Mesenteric fat pad (tissue), 1 donor: ENCODE measurements at places on chromosomes 1 and 21. TPM values are rescaled to one million over a fixed set of nuclear protein-coding genes. Genes with fewer than 3 reads are reported as not detected.

The RHD gene
- not detected for total RNA-seq

The SIM2 gene
- total RNA-seq = not detected

The LRRC39 gene
- total RNA-seq = 1.0 TPM

The ESPN gene
- total RNA-seq = 0.80 TPM

The SERPINC1 gene
- total RNA-seq = not detected

The CELA3B gene
- total RNA-seq = 0.90 TPM

The CD1C gene
- total RNA-seq = not detected

The SH2D2A gene
- 4.7 TPM for total RNA-seq

The KDF1 gene
- not detected for total RNA-seq

The CLCC1 gene
- 28.9 TPM for total RNA-seq

The GBP3 gene
- total RNA-seq = 10.3 TPM

The PGLYRP3 gene
- not detected for total RNA-seq

The GPR52 gene
- total RNA-seq = 2.7 TPM

The TRIM17 gene
- total RNA-seq = not detected

The LRRC71 gene
- 0.32 TPM for total RNA-seq

The AXDND1 gene
- total RNA-seq = not detected

The GPR3 gene
- 0.51 TPM for total RNA-seq

The HHAT gene
- 2.5 TPM for total RNA-seq

The FTCD gene
- total RNA-seq = 0.32 TPM

The NEGR1 gene
- 34.7 TPM for total RNA-seq

The CHAF1B gene
- 1.2 TPM for total RNA-seq

The OR6K6 gene
- not detected for total RNA-seq

The PODN gene
- total RNA-seq = 86.3 TPM

The TNFRSF14 gene
- total RNA-seq = 53.7 TPM

The PTGFRN gene
- total RNA-seq = 24.0 TPM

The MAN1C1 gene
- total RNA-seq = 21.9 TPM

The DCST1 gene
- not detected for total RNA-seq

The SYCP1 gene
- total RNA-seq = not detected

The AADACL3 gene
- total RNA-seq = 0.19 TPM

The NMNAT2 gene
- 20.5 TPM for total RNA-seq

The C1orf146 gene
- total RNA-seq = not detected

The RGL1 gene
- 80.8 TPM for total RNA-seq

The ACTA1 gene
- total RNA-seq = not detected

The SYTL1 gene
- total RNA-seq = 1.9 TPM

The HCRTR1 gene
- total RNA-seq = 0.39 TPM

The PTGFR gene
- total RNA-seq = 0.84 TPM

The RNF11 gene
- total RNA-seq = 121 TPM

The CELF3 gene
- total RNA-seq = not detected

The FNBP1L gene
- total RNA-seq = 22.8 TPM

The DFFA gene
- 33.8 TPM for total RNA-seq

The RXFP4 gene
- total RNA-seq = not detected

The LCE3D gene
- total RNA-seq = not detected

The TNFRSF9 gene
- not detected for total RNA-seq

The NUAK2 gene
- 1.6 TPM for total RNA-seq

The PTPN14 gene
- total RNA-seq = 47.6 TPM

The DPT gene
- total RNA-seq = 310 TPM

The TNFRSF18 gene
- total RNA-seq = 0.80 TPM

The GBP6 gene
- not detected for total RNA-seq

The WNT2B gene
- total RNA-seq = 3.9 TPM

The FAAH gene
- total RNA-seq = 16.4 TPM
